ENCODE measurements at places on chromosomes 11 and 22. TPM values are rescaled to one million over a fixed set of nuclear protein-coding genes. Genes with fewer than 3 reads are reported as not detected.

GRCh38 chr22:50190941-50191741 is 5.4 kb downstream of the TRABD start:
- DNase-seq = peak; percentile 90

- DNase-seq = no peak
Observed at GRCh38 chr11:101862391-101863233, 52.2 kb upstream of the CEP126 start.

TUBA8 gene
- total RNA-seq = 1.2 TPM

APLP2 gene
- 16.5 TPM for total RNA-seq

DNA sequence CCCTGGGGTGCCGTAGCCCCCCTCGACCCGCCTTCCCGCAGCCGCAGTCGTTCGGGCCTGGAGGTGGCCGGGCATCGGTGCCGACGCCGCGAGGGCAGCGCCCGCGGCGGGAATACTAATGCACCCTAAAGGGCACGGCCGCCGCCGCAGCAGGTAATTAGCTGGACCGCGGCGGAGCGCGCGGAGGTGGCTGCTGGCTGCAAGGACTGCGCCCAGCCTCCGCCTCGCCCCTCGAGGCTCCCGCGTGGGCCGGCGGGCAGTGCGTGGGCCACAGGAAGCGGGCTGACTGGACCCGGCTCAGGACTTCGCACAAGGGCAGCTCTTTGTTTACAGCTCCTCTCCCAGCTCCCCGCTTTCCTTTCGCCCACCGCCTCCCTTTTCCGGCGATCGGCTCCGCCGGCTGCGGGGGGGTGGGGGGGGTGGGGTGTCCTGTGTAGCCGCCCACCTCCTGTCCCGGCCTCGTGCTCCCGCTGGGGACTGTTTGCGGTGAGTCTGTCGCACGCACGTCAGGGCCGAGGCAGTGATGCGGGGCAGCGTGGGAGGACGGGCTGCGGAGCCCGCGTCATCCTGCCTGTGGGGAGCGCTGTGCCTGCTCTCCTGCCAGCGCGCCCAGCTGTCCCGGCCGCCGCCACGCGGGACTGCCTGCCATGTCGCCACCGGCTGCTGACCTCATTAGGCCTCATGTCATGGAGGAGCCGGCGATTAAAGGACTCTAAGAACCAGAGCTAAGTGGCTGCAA is 53.2 kb downstream of the GRIK4 start:
- peak; percentile 22 for DNase-seq

- DNase-seq = no peak
Observed at GRCh38 chr11:61800331-61801281, 7.9 kb downstream of the FEN1 start.

DNA sequence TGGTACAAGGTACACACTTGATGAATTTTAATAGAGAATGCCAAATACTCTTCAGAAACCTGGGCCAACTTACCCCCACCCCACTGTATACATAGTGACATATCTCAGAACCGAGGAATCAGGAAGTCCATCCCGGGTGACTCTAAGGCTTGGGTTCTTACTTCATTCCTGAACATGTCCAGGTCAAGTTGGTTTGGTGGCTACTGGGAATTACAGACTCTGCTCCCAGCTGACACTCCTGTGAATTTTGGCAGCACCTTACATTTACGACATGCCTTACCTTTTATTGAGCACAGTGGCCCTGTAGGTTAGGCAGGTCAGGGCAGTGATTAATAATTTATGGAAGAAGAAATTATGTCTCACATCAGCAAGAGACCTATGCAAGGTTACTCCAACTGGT is 70.1 kb upstream of the LDLRAD3 start:
- no peak for DNase-seq

DNA sequence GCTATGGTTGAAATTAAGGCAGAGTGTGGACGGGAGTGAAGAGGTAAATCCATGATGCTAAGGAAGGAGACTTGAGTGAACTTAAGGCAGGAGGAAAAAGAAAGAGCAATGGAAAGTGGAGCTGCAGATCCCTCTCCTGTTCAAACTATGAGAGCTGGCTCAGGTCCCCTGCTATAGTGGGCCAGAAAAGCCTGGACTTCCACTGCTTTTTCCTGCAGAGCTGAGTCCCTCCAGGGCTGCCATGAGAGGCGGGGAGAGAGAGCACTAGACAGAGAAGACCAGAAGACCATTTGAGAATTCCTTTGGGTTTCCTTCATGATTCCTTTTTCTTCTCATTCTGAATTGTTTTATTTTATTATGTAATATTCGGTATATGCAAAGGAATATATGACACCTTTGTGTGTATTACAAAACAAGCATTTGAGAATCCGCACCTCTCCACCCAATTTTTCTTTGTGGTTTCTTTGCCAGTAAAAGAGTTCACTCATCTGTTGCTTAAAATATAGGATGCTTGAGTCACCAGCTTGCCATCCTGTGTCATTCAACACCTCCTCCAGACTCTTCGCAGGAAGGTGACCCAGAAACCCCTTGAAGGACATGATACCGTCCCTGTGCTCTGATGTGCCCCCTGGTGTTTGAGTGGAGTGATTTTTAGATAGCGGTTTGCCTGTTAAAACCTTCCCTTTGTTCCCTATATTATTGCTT is 24.4 kb downstream of the SREBF2 start:
- peak; percentile 79 for DNase-seq

TBX10 gene
- not detected for total RNA-seq

DNA sequence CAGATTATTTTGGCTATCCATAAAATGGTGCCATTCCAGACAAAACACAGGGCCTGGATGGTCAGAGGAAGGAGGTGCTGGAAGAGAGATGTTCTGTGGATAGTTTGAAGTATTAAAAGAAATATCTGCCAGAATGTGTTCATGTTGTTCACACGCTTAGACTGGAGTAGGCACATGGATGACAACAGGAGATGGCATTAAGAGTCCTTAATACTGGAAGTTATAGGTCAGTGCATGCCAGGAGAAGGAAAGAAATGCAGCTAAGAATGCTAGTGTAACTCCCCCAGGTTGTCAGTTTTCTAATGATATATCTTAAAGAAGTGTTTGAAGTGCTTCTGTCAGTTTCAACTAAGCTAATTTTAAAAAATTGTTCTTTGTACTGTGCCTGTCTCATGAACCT is 20.2 kb downstream of the KREMEN1 start:
- no peak for DNase-seq

UBTFL1 gene
- not detected for total RNA-seq

DNA sequence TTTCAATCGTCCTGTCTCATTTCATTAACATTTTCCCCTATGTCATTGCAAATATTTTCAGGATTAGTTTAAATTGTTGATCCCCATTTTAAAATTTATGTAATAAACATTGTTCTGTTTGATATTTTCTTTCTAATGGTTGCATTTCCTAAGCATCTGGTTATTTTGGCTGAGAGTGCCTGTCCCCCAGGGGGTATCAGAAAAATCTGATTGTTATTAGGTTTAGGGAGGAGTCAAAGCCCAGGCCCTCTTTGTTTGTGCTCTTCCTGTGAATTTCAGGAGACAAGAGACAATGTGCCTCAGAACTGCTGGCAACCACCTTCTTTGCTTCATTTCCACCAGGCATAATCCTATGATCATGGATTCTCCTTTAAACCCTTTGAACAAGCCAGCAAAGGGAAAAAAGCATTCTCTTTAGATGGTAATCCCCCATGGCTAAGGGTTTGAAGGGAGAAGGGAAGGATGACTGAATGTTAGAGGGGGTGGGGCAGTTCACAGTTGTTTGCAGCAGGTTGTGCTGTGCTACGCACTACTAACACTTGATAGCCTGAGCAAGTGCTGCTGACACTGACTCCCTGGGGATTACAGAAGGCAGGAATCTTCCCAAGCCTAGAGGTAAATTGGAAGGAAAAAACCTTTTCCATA is 462.4 kb upstream of the LRRC4C start:
- DNase-seq = no peak

MMP3 gene
- total RNA-seq = not detected

DNA sequence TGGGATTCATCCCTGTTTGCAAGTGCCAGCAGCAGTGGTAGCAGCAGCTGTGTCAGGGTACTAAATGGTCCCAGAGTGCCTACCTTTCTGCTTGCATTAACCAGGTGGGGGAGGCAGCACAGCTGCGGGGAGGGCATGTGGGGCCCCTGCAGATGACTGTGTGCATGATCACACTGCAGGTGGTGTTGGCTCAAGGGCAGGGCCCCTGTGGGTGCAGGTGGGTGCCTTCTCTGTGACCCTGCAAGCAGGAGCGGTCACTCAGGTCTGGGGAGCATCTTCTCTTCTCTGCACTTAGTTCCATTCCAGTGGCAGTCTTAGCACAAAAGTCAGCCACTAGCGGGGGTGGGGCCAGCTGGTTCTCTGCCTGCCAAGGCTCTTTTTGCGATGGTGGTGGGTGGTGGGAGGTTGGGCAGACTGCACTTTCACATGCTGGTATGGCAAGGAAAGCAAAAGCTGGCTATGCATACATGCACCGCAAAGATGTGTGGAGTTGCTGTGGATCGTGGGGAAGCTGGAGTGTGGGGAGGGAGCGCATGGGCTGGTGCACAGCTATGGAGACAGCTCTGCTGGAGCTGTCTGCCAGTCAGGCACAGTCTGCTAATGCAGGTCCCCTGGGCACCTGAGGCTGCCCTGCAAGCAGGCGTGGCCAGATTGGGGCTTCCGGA is 157.1 kb downstream of the DYNC2H1 start:
- DNase-seq = no peak

LRP4 gene
- not detected for total RNA-seq

GRCh38 chr11:34525098-34525497 is 11.5 kb upstream of the ELF5 start:
- DNase-seq = no peak

DNA sequence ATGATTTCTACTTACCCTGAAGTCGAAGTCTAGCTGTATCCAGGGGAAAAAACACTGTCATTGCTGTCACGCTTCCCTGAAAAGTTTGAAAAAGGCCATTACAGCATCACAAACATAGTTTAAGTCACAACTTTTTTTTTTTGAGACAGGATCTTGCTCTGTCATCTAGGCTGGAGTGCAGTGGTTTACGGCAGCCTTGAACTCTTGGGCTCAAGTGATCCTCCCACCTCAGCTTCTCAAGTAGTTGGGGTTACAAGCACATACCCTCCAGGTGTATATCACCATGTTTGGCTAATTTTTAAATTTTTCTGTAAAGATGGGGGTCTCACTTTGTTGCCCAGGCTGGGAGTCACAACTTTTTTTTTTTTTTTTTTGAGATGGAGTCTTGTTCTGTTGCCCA is 20.1 kb downstream of the SLC25A17 start:
- DNase-seq = no peak

- DNase-seq = no peak
Observed at GRCh38 chr11:91263496-91264365, 960.9 kb upstream of the FAT3 start.

GRCh38 chr11:22432291-22433093 is 94.3 kb downstream of the SLC17A6 start:
- no peak for DNase-seq

DNA sequence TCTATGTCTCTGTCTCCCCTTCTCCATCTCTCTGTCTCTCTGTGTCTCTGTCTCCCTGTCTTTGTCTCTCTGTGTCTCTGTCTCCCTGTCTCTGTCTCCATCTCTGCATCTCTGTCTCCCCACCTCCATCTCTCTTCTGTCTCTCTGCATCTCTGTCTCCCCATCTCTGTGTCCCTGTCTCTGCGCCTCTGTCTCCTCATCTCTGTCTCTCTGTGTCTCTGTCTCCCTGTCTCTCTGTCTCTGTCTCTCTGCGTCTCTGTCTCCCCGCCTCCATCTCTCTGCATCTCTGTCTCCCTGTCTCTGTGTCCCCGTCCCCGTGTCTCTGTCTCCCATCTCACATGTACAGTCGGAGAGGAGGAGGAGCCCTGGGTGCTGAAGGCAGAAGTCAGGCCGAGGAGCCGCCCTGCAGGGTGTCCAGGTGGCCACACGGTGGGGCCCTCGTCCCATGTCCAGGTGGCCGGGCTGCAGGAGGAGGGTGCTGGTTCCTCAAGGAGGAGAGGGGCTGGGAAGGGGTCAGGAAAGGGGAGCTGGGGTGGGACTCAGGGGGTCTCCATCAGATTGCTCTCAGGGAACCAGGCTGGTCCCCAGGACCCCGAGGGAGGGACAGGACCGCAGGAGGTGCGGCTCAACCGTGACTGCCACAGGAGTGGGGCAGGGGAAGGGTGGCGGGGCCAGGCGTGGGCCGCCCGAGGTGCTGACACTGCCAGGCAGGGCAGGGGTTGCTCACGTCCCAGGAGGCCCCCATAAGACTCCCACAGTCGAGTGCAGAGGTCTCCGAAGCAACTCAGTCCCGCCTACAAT is 25.6 kb upstream of the TH start:
- peak; percentile 86 for DNase-seq

- DNase-seq = no peak
Observed at GRCh38 chr11:60872124-60872960, 5.0 kb downstream of the ZP1 start.

MUS81 gene
- total RNA-seq = 106 TPM

DNA sequence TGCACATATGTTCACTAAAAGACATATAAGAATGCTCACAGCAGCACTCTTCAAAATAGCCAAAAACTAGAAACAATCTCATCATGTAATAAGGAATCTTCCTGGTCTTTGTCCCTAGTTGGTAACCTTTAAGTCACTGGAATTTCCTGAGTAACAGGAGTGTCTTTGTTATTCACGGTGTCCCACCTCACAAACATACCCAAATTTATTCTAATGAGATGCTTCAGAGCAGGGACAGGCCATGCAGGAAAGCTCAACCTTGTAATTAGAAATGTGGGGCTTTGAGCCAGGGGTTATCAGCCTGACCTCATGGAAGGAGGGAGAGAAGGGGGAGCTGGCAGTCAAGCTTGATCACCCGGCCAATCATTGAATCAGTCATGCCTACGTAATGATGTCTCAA is 40.3 kb upstream of the NFRKB start:
- no peak for DNase-seq

- DNase-seq = no peak
Observed at GRCh38 chr11:125176866-125177265, 12.3 kb downstream of the PKNOX2 start.

MN1 gene
- 0.11 TPM for total RNA-seq

MUC5AC gene
- not detected for total RNA-seq

GPR83 gene
- not detected for total RNA-seq

DNA sequence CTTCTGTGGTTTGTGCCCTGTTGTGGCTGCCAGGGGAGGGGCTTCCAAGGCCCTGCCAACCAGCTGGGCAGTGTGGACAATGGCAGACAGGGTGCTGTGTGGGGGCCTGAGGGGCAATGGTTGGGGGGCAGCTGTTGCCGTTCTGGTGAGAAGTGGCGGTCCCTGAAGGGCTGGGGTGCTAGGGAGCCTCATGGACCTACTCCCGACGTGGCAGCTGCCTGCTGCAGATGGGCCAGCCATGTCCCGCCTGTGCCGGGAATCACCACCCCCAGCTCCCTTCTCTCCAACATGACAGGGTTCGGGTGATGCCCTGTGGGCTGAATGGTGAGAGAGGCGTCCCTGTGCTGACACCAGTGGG is 74.2 kb downstream of the KCNQ1 start:
- no peak for DNase-seq
